T1000 (cell line): ENCODE measurements at places on chromosomes 2 and 18.

GRCh38 chr2:126765395-126765794 is 109.4 kb downstream of the GYPC start:
- no peak for DNase-seq

DNA sequence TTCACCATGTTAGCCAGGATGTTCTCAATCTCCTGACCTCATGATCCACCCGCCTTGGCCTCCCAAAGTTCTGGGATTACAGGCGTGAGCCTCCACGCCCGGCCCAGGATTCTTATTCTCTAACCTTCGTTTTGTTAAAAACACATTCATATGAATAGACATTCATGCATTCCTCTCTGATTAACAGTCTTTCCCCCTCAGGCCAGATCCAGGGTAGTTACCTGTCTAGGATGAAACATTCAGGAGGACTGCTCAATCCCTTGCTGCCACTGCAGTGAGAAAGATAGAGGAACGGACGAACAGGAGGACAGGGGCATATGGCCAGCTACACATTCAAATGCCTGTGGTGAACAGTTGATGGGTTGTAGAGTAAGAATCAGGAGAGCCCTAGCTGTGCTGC is 39.6 kb upstream of the EPC2 start:
- no peak for DNase-seq

GRCh38 chr18:63730773-63731172 is 28.0 kb downstream of the SERPINB11 start:
- DNase-seq = no peak

DNA sequence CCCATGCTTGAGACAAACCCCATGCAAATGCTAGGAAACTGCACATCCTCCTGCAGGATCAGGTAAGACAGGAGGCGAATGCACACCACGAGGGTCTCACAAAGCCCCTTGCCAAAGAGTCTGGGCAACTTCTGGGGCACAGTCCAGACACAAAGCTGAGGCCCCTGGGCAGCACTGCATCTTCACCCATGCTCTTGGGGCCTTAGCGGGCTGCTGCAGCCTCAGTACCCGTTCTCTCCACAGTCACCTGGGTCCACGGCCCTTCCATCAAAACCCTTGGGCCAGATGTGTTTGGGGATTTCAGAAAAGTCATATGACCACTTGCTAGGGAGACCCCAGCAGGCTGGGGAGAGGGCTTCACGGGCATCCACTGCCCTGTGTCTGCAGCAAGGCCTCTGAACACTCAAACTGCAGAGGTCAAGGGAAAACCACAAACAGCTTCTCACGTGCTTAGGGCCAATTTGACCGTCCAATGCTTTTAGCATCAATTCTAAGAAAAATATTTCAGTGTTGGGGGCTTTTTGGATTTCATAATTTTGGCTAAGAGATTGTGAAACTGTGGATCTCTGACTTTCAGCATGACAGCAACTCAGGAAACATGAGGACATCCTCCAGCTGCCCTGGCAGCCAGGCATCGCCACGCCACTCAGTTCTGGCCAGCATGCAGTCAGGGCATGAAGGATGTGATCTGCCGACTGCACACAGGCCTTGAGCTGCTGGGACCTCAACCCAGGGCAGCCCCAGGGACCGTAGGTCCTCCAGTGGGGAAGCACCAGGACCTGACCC is 20.0 kb downstream of the PASK start:
- DNase-seq = no peak

DNA sequence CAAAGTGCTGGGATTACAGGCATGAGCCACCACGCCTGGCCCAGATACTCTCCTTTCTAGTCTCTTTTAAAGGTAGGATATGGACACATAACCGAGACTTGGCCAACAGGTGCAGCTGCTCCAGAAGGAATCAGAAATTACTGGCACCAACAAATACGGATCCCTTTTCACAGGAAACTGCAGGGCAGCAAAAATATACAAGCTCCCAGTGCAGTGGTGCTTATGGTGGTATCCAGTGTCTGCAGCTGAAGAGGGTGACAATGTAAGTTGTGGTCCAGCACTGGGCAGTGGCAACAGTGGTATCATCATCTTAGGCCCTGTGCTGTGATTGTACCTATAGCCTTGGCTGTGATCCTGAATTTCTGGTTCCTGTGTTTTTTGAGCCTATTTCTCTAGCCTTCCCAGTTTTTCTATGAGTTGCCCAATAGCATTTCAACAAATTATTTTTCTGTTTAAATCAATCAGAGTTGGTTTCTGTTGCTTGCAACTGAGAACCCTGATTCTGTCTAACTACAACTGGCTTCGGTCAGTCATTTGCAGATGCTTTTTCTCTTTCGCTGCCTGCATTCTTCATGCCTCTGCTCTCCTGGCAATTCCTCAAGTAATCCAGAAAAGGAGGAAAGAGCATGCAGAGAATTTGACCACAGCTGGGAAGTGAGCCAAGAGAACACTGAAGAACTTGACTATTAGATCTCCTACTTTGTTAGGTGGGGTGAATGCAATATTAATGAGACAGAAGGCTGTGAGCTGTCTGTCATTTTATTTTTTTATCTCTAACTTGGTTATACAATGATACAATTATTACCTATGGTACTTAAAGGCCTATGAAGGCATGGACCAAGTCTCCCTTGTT is 30.8 kb upstream of the EML4 start:
- peak; percentile 51 for DNase-seq

DNA sequence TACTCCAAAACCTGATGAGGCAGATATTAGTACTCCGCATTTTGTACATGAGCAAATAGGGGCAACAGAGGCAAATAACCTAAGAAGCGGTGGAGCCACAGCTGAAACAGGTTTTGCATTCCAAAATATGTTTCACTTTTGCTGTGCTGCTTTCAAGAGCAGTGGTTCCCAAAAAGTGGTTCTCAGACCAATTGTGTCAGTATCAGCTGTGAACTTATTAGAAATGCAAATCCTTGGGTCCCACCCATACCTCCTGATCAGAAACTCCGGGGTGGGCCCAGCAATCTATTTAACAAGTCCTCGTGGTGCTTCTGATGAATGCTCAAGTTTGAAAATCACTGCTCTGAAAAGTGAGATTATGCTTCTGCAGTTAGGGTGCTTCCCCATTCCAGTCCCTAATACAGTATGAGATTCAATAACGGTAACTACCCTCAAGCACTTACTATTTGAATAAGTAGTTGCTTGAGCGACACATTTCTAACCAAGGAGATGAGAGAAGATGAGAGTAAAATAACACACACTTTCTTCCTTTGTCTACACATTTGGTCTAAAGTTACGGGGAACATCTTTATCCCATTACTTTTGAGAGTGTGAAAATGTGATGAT is 17.8 kb upstream of the TCF4 start:
- no peak for DNase-seq

GRCh38 chr2:143460382-143460781 is 331.2 kb downstream of the ARHGAP15 start:
- no peak for DNase-seq

GRCh38 chr2:27638709-27639108 is 9.9 kb downstream of the GPN1 start:
- no peak for DNase-seq

- no peak for DNase-seq
Observed at GRCh38 chr2:229909090-229909489, 12.7 kb downstream of the TRIP12 start.

DNA sequence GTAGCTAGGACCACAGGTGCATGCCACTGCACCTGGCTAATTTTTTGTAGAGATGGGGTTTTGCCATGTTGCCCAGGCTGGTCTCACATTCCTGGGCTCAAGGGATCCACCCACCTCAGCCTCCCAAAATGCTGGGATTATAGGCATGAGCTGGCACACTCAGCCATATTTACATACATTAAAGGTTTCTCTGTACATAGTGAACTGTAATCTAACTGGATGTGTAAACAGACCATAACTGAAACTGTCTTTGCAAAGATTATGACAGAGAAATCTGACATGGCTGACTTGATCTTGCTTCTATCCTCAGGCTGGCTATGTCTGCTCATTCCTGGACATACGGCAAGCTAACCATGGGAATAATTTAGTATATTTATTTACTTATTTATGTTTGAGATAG is 139.2 kb upstream of the XPO1 start:
- DNase-seq = no peak

GRCh38 chr2:74740741-74741431 is 86.8 kb downstream of the SEMA4F start:
- DNase-seq = peak; percentile 86

GRCh38 chr2:213015387-213016165 is 135.8 kb downstream of the IKZF2 start:
- DNase-seq = no peak

- DNase-seq = no peak
Observed at GRCh38 chr2:23637011-23637778, 252.2 kb downstream of the KLHL29 start.

- DNase-seq = no peak
Observed at GRCh38 chr18:48743886-48744285, 205.1 kb downstream of the CTIF start.

DNA sequence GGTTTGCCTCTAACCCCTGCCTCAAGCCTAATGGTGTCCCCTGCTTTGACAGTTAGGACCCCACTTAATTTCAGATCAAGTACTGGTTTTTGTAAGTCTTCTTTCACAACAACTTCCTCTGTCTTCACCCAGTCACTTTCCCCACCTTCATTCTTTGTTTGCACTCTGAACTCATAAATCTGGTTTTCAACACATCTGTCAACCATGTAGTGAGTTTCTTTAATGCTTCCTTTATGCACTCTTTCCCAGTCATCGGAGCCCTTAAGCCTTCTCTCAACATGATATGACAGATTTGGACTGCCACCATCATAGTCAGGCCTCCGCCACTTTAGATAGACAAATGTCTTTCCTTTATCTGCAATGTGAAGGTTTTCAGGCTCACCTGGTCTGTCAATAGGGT is 109.1 kb downstream of the PLEKHA3 start:
- DNase-seq = no peak

- DNase-seq = no peak
Observed at GRCh38 chr2:20322527-20323300, 27.9 kb downstream of the PUM2 start.

GRCh38 chr2:215621381-215621780 is 185.5 kb upstream of the FN1 start:
- DNase-seq = no peak

GRCh38 chr2:53442783-53443182 is 324.8 kb upstream of the CHAC2 start:
- no peak for DNase-seq

DNA sequence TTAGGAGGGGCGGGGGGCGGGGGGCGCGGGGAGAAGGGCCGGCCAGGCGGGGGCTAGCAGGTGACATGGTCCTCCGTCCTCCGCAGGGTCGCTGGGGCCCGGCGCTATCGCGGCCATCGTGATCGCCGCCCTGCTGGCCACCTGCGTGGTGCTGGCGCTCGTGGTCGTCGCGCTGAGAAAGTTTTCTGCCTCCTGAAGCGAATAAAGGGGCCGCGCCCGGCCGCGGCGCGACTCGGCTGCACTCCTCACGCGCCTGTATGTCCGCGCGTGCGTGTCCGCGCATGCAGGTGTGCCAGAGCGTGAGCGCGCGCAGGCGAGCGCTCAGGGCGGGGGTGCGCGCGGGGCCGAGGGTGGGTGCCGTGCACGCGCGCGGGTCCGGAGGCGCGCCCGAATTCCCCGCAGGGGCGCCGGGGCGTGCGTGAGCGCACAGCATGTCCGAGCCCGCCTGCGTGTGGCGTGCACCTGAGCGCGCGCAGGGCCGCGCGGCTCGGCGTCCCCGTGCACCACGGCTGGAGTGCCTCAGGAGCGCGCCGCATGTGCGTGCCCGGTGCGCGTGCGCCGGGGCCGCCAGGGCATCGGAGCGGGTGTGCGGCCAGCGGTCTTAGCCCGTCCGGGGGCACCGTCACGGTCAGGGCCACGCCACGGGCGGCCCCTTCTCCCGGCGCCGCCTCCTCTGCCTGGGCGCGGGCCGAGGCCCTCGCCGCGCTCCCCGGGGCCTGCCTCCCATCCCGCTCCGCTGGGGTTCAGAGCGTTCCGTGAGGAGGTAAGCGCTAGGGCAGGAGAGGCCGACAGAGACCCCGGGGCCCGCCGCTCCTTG is 6.3 kb downstream of the SNORC start:
- no peak for DNase-seq

- no peak for DNase-seq
Observed at GRCh38 chr18:39655341-39655740, 2089.7 kb upstream of the CELF4 start.

DNA sequence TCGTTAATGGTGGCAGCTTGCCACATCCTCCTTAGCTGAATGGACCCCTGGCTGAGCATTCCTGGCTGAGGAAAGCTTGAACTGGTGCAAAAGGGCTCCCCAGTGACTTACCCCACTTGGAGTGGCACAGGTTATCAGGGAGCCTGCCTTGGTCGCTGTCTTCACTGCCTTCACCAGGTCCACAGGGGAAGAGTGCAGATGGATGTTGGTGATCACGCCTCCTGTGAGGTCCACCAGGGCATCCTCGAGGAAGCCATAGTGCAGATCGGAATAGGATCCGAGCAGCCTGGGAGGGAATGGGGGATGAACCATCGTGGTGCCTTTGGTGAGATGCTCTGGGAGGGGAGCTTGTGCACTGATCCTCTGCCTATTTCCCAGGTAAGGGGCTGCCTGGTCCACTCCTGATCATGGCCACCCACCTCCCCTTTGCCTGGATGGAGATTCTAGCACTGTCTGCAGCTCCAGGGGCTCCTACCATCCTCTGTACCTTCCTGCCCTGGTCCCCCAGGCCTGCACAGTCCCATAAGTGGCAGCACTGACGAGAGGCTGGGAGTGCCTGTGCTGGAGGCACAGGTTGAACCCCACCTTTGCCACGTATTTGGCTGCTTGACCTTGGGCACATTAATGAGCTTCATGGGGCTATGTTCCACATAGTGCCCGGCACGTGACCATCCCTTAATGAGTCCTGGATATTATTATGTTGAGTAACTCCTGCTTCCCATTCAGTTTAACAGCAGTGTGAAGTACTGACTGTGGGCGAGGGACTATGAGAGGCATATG is 43.0 kb downstream of the CAPN13 start:
- DNase-seq = no peak

DNA sequence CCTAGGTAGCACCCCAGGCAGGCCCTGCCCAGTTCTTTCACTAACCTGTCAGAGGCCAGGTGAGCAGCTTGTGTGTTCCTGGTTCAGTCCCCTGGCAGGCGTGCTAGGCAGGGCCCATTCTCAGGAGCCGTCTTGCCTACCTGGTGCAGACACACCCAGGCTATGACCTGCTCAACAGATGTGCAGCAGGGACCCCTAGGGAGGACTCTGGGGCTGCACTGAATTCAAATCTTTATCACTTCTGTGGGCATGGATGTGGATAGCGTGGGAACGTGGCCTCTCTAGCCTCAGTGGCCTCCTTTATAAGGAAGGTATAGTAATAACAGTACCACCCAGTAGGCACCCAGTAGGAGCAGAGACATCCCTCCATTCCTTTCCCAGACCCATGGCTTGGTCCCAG is 48.4 kb downstream of the PLEKHB2 start:
- no peak for DNase-seq

DNA sequence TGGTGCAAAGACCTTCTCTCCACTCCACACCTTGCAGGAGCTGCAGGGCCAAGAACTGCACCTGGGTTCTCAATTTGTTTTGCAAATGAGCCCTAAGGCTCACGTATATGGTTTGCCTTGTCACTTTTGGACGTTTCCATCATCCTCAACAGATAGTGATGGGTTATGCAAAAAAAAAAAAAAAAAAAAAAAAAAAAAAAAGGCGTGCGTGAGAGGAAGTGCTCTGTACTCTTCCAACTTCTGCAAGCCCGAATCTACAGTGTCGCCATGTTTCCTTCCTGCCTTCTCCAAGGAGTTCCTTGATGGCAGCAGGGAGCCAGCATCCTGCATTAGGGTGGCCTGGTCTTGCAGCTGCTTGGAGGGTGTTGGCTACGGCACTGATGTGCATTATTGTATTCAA is 4.0 kb upstream of the INHBB start:
- no peak for DNase-seq
